ENCODE measurements at places on chromosomes 7 and 10.

DNA sequence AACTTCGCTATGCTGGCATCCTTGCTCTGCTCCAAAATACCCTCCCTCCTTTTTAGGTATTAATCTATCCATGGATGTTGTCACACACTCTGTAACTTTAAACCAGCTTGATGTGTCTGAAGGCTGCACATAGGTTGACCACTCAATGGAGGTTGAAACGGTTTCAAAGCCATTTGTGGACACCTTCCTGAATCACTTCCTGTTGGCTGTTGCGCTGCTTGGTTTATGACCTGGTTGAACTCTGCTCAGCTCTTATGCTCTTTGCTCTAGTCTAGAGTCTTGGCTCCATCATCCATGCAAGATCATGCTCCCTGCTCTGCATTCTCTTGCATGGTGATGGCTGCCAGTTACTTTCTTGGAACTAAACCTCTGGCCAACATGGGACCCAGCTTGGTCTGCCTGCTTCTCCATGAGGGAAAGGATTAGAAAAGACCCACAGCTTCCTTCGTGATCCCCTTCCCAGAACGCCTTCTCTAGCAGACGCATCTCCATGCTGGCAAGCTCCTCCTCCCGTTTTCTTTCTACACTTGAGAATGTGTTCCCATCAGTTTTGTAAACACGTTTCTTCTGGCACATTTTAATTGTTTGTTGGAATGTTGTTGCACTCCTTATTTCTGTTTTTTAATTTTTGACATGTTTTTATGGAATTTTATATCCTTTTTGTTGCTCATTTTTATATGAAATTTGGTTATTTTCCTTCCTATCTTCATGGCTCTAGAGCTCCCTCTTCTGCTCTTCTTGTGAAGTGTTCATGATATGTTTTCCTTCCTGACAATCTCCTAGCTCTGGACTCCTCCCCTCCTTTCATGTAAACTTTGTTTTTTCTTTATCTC, 149.8 kb downstream of the XPNPEP1 start:
- no peak for DNase-seq

DNA sequence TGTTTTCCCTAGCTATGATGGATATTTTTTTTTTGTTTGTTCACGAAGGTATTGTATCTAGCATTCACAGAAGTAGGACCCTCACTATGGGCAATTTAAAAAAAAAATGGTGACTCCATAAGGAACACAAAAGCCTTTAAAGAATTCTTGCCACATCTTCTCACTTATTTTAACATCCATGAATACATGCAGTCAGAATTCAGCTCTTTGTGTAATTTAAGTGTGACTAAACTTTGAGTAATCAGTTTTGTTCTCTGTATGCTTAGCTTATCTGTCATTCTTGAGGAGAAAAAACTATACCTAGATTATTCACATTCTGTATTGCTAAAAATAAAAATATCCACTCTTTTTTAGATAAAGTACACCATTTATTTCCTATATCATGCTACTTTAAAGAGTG, 313.2 kb upstream of the KCND2 start:
- no peak for DNase-seq

GRCh38 chr7:38020121-38020785, 99.8 kb downstream of the EPDR1 start:
- DNase-seq, result no peak

DNA sequence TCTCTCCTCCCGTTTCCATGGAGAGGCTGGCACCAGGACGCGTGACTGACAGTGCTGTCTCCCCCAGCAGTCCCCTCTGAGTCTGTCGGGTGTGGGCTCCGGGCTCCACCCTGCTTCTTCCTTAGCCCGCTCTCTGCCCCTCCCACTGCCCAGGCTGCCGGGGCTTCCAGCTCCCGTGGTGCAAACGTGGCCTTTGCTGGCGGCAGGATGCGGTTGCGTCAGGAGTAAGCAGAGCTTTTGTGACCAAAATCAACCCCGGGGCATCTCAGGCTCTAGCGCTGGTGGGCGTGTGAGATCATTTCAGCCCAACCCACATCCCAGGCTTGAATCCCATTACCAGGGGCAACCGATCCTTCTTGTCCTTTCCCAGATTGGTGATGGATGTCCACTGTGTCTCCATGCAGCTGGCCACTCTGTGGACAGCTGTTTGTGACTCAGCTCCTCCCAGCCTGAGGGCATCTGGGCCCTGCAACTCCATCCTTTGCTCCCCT, 28.2 kb downstream of the PTPRE start:
- DNase-seq, result no peak

DNA sequence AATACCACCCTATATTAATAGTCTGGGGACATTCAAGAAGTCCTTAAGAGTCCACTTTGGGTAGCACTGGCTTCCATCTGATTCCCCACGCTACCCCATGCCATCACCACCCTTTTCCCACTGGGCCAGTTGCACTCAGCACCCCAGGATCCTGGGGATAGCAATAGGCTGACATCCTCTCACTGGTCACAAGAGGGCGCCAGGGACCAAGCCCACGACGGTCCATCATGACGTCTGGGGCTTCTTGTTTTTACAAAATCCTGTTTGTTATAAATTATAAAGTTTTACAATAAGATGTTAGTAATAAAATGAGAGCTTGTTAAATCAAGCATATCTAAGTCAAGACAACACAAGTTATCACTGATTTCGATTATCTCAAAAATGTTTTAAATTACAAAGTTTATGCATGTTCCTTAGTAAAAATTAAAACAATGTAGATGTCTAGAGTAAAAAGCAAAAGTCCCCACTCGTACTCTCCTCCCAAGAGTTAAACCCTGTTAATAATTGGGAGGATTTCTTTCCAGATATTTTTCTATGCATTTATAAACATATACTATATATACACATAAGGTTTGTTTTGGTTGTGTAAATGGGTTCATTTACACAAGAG, 15.4 kb downstream of the GPNMB start:
- DNase-seq, result peak; percentile 32

DNA sequence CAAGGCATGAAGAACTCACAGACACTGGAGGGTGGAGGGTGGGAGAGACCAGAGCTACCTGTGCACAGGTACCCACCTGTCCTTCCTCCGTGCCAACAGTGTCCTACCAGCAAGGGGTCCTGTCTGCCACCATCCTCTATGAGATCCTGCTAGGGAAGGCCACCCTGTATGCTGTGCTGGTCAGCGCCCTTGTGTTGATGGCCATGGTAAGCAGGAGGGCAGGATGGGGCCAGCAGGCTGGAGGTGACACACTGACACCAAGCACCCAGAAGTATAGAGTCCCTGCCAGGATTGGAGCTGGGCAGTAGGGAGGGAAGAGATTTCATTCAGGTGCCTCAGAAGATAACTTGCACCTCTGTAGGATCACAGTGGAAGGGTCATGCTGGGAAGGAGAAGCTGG, 21.8 kb downstream of the PRSS2 start:
- DNase-seq, result no peak

DNA sequence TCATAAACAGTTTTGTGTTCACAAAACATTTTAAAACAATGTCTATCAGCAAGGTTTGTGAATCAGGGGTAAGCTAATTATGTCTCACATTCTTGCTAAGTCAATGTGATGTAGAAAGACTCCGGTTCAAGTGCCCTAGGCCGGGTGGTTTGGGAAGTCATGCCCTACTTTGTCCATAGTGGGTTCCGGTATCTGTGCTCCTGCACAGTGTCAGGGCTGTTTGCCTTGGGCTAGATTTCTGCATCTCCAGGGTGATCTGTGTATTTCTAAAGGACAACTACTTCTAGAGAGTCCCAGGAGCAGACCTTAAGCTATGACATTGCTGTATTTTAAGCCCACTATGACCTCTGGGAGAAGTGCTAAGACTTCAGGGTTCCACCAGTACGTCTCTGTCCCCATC, 504.1 kb downstream of the PLXNA4 start:
- no peak for DNase-seq

GRCh38 chr7:151210087-151210854, at the start of gene H2BK1:
H2BK1 (minus strand) TSS chr7:151210488; CDS start chr7:151210318, 170 bp downstream.
- DNase-seq, result no peak

- DNase-seq, result no peak
These were observed 422.7 kb downstream of the SORCS3 start for GRCh38 chr10:105063796-105064195.

DNA sequence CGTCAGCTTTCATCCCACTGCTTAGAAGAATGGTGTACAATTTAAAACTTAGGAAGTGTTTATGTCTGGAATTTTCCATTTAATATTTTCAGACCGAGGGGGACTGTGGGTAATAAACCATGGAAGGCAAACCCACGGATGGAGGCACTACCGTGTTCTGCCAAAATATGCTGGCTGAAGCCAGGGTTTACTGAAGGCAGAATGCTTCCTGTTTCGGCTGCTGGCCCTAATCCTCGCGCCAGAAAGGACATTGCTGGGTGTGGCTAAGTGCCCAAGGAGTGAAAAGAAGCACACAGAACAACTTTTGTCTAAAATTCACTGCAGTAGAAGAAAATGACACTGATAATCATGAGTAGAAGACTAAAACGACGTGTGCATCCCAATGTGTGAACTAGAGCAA, 32.3 kb downstream of the PITRM1 start:
- DNase-seq, result no peak

- no peak for DNase-seq
These were observed 188.8 kb upstream of the NRP1 start for GRCh38 chr10:33523236-33523792.

DNA sequence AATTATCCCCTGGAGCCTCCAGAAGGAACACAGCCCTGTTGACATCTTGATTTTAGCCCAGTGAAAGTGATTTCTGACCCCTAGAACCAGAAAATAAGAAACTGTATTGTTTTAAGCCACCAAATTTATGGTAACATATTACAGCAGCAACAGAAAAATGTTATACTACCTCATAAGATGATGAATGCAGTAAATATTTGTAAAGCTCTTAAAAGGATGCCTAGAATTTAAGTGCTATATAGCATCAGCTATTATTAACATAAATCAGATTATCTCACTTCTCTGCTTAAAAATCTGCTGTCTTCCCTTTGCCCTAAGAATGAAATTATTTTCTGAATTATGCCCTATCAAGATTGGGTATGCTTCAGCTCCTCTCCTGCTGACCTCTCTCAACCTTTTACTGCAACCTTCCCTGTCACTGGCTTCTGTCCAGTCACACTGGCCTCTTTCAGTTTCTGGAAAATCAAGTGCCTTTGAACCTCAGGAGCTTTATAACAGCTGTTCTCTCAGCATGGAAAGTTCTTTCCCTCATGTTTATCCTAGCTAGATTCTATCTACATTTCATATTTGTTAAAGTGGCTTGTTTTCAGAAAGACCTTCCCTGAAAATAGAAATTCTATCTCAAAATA, 78.9 kb downstream of the GPR37 start:
- DNase-seq, result no peak

DNA sequence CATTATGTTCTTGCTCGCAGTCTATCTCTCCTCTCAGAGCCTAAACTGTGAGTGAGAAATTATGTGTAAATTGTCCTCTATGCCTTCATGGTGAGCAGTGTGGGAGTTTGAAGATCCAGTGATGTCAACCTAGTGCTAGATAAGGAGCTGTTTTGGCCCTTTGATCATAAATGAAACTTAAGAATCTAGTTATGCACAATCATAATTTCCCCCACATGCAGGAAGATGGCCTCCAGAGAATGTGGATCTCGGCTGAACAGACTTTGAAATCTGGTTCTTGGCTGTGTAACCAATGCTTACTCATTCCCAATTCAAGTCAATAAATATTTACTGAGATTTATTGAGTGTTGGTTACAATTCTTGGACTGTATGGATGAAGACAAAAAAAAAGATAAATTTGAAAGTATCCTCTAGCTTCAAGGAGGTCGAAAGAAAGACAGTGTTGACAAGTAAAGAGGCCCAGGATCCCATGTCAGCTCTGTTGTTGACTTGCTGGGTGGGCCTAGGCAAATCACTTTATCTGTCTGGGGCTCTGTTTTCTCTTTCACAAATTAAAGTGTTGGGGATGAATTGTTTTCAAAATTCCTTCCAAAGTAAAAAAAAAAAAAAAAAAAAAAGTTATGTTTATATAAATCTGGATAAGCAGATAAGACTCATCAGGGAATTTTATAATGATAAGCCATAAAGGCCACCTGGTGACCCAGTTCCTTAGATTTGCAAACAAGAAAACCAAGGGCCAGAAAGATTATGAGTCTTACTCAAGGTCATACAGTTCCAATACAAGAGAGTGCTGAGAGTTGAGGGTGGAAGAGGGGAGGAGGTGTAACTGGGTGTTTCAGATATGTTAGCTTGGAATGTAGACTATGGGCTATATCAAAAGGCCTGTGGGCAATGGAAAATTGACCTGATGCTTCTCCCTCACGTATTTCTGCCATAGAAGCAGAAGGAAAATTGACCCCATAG, 969.9 kb downstream of the KCNMA1 start:
- DNase-seq, result no peak

DNA sequence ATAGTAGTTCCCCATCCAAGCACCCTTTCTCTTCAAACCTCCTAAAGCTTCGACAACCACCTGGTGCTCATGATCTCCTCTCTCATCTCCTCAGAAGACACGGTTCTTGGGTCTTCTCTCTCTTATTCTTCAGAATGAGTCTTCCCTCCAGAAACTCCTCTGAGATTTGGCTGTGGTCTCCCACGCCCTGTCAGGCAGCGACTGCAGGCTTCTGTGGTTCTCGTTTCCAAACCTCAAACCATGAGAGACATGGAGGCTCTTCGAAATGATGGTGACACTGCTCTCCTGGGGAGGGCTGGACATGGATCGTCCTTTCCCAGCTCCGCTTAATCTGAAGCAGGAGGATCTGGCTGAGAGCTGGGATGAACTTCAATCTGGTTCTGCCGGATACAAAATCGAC, 78.6 kb upstream of the PITRM1 start:
- no peak for DNase-seq

DNA sequence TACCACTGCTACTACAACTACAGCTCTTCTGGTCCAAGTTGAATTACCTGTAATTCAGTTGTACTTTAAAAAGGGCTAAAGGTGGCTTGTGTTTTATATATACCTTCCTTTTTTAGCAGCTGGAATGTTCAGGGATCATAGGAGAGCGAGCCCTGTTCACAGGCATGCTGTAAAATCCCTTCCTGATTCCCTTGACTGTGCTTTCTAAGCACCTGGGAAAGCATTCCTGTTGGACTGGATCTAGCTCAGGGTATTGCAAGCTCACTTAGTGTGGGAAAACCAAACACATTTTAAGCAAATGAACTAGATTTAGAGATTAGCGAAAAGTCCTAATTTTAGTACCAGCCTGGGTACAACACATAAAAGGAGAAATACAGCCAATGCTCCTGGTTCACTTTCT, 31.5 kb downstream of the BPGM start:
- no peak for DNase-seq

- DNase-seq, result no peak
These were observed 161.1 kb upstream of the FRMD4A start for GRCh38 chr10:14491811-14492210.

DNA sequence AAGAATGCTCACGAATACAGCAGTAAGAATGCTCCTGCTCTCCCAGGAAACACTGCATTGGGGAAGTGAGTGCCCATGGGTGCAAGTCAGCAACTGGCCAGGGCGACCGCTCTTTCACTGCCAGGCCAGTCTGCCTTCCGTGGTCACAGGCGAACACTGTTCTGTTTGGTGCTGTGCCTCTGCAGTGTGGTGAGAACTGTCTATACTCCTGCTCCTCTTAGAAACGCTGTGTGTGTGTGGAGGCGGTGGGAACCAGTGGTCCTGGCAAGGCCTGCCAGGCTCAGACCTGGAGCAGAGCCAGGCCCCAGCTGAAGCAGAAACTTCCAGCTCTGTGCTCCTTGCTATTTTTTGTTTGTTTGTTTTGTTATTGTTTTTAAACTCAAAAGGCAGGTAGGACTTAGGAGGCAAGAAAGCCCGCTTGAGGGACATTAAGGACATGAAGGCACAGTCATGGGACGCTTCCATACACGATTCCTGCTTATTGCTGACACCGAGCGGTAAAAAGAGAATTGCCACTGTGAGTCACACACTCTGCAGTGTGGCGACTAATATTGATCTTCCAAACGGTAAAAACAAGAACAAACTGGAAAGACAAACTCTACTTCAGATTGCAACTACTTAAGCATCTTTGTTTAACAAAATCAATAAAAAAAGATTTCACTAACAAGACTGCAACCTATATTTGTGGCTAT, 430.8 kb downstream of the DNAJB6 start:
- no peak for DNase-seq
